ENCODE measurements at places on chromosomes 5 and 9. TPM values are rescaled to one million over a fixed set of nuclear protein-coding genes. Genes with fewer than 3 reads are reported as not detected.

Gene LCN12
- total RNA-seq: 8.3 TPM

Gene ENTPD8
- 3.5 TPM for total RNA-seq

Gene ZDHHC11
- total RNA-seq: 20.8 TPM

Gene SSNA1
- total RNA-seq: 64.9 TPM

DNA sequence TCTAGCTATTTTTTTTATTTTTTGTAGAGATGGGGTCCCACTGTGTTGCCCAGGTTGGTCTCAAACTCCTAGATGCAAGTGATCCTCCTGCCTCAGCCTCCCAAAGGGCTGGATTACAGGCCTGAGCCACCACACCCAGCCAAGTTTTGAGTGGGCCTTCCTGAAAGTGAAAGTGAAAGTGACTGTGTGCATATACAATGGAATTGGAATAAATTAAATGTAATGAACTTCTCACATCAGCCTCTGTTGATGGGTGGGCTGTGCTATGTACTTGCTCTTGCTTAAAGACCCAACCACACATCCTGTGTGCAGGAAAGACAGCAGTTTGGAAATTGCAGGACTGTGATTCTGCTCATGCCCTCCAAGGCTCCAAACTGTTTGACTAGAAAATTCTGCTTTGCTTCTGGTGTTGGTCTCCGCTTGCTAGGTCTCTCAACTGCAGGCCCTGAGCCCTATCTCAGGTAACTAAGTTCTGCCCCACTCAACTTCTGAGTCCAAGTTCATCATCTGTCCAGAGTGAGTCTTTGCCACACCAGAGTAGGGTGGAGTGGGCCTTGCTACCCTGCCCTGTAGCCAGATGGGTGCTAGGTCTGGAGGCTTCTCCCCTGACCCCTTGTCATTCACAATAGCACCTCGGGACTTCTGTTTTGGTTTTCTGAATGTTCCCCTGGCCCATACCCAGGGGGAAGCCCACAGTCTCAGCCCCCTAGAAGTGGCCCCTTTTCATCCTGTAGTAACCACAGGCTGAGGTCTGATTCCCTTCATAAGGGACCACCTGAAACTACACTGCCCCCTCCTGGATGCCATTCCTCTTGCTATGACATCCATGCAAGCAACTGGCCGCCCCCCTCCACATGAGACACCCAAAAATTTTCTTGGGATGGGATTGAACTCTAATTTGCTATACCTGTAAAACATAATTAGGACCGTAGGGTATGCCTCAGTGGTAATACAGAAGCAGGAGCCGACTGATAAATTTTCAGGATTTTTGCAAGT is 36.5 kb upstream of the RAD23B start:
- H3K4me1 ChIP-seq: peaks cover 28% of the 10 kb centered on the region
- DNase-seq: no peak
- no peak overlapping the region for H3K4me3 ChIP-seq

DNA sequence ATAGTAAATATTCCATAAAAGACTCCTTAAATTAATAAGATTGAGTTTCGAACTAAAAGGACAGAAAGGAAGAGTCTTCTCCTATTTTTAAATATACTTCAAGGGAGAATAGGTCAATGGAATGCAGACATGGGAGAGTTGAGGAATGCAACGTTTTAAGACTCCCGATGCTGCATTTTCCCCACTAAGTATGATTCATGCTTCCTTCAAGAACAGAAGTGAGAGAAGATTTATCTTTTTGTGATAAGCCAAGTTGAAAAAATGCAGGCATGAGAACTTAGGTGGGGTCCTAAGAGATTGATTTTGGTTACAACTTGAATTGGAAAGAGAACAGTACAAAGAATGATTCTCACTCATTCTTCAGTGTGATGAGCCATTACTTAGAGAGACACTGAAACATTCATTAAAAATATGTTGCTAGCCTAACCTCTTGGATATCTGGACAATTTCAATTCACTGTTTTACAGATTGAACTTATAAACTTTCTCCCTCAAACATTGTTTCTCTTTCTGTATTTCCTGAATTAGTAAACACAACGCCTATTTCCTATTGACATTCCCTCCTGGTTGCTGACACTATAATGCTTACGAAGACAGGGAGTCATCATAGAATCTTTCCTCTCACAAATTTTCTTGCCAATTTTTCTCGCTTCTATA is 1666.1 kb upstream of the WWC1 start:
- H3K27ac ChIP-seq: no peak overlapping the region
- H3K4me3 ChIP-seq: no peak overlapping the region
- no peaks in the 10 kb centered on the region for H3K36me3 ChIP-seq
- H3K4me1 ChIP-seq: peaks cover 5% of the 10 kb centered on the region
- no peaks in the 10 kb centered on the region for H3K27me3 ChIP-seq

DNA sequence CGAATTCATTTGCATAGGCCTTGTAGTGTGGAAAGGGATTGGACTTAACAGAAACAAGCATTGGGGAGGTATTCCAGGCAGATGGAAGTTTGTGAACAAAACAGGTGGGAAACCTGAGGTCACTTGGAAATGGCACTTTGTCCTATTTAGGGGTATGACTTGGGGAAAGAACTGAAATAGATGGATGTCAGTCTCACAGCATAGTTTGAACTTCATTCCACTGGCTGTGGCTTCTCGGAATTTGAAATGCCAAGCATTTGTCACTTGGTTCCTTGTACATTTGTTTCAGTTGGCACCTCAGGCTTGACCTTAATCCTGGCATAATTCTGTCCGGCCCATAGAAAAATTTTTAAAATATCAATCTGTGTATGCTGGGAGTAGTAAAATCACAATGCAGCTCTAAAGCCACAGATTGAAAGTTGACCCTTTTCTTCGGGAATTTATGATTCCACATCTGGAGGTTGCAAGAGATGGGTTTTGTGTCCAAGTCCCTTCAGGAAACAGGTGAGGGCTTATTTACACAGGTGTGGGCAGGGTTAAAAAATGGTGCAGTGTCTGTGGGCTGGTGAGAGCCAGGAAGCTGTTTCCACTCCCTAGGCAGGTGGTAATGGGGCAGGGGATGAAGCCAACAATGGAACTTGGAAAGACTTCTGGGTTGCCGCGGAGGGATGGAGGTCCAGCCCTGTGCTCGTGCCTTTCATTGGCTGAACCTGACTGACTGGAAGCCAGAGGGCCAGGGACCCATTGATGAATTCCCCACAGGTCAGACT is 39.2 kb upstream of the PDE8B start:
- no peak for DNase-seq
- H3K4me3 ChIP-seq: no peak overlapping the region
- peaks cover 11% of the 10 kb centered on the region for H3K4me1 ChIP-seq
- no peaks in the 10 kb centered on the region for H3K36me3 ChIP-seq

DNA sequence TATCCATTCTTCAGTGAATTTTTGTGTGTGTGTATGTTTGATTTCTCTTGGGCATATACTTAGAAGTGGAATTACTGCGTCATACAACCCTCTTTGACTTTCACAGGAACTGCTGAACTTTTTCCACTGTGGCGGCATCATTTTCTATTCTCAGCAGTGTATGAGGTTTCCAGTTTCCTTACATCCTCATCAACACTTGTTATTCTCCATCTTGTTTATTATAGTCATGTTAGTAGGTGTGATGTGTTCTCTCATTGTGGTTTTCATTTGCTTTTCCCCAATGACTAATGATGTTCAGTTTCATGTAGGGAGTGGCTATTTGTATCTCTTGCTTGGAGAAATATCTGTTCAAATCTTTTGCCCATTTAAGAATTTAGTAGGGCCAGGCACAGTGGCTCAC is 2.6 kb downstream of the ZNF79 start:
- peaks cover 35% of the 10 kb centered on the region for H3K4me1 ChIP-seq
- H3K27ac ChIP-seq: peak overlapping the region; percentile 30
- H3K27me3 ChIP-seq: no peaks in the 10 kb centered on the region
- DNase-seq: no peak
- H3K36me3 ChIP-seq: peaks cover 9% of the 10 kb centered on the region

DNA sequence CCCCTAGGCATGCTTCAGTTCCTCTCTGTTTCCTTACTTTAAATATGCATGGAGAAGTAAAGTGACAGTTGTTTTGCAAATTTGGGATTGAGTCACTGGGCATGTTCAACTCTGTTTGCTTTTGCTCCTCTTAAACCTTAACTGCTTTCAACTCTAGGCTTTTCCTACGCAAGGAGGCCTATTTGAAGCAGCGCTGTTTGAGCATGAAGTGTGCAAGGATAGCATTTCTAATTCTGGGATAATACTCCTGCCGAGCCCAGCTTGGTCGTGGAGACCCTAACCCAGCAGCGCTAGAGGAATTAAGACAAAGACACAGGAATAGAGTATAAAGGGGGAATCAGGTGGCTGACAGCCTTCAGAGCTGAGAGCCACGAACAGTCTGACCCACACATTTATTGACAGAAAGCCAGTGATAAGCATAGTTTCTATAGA is 803.4 kb upstream of the CDH10 start:
- DNase-seq: no peak
- no peaks in the 10 kb centered on the region for H3K27me3 ChIP-seq
- H3K4me1 ChIP-seq: peaks cover 4% of the 10 kb centered on the region
- H3K27ac ChIP-seq: peak overlapping the region; percentile 30

- no peaks in the 10 kb centered on the region for H3K4me1 ChIP-seq
- H3K27me3 ChIP-seq: peaks cover 8% of the 10 kb centered on the region
- no peak overlapping the region for H3K27ac ChIP-seq
- DNase-seq: no peak
These were observed 87.9 kb upstream of the SLC24A2 start for GRCh38 chr9:19876569-19877316.

DNA sequence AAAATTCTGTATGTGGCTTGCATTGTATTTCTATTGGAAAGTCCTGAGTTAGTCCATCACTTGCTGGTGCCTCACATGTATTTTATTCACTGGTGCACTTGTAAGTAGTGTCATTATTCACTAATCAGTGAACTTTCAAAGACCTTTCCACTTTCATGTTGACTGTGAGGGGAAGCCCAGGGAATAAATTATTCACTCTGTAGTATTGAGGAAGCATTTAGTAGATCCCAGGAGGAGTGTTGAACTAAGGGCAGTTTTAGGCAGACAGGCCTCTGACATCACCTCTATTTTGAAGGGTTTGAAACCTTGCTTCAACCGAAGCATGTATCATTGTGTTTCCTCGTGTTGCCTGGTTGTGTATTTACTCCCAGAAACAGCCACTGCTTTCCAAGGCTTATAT is 705.4 kb upstream of the RIOK2 start:
- H3K27ac ChIP-seq: no peak overlapping the region
- H3K27me3 ChIP-seq: no peaks in the 10 kb centered on the region
- H3K4me1 ChIP-seq: peaks cover 4% of the 10 kb centered on the region
- DNase-seq: no peak
- H3K4me3 ChIP-seq: no peak overlapping the region

- H3K27me3 ChIP-seq: no peaks in the 10 kb centered on the region
- H3K36me3 ChIP-seq: peaks cover 13% of the 10 kb centered on the region
- no peak for DNase-seq
- peak overlapping the region; percentile 79 for H3K27ac ChIP-seq
These were observed 1.1 kb upstream of the GAPVD1 start for GRCh38 chr9:125260561-125260960.

DNA sequence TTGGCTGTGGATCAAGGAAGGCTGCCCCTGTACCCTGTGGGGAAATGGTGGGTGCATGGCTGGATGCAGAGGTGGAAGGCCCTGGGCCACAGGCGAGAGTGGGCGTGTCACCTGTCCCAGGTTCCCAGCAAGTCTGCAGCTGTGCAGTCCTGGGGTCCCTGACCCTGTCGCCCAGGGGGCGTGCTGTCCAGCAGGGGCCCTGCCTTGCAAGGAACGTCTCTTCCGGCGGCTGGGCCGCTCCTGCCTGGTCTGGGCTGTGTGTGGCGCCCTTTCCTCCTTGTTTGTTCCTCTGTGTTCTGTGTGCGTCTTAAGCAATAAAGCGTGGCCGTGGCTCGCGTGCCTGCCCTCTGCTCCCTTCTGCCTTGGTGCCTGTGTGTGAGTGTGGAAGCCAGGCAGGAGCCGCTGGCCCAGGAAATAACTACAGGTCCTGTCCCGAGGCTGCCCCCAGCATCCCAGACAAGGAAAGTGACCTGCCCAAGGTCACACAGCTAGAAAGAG is 8.4 kb downstream of the SLC2A6 start:
- peaks cover 3% of the 10 kb centered on the region for H3K4me1 ChIP-seq
- H3K27me3 ChIP-seq: no peaks in the 10 kb centered on the region
- DNase-seq: no peak
- no peaks in the 10 kb centered on the region for H3K36me3 ChIP-seq
- no peak overlapping the region for H3K4me3 ChIP-seq

DNA sequence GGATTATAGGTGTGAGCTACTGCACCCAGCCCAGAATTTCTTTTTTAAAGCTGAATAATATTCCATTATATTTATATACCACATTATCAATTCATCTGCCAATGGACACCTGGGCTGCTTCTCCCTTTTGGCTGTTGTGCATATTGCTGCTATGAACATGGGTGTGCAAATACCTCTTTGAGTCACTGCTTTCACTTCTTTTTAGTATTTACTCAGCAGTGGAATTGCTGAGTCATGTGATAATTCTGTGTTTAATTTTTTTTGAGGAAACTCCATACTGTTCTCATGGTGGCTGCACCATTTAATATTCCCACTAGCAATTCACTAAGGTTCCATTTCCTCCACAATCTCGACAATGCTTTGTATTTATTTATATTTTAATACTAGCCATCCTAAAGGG is 36.1 kb upstream of the KIF4B start:
- no peaks in the 10 kb centered on the region for H3K27me3 ChIP-seq
- no peaks in the 10 kb centered on the region for H3K4me1 ChIP-seq
- no peak for DNase-seq

- H3K4me3 ChIP-seq: no peak overlapping the region
- H3K27ac ChIP-seq: no peak overlapping the region
- peaks cover 10% of the 10 kb centered on the region for H3K27me3 ChIP-seq
These were observed 82.1 kb upstream of the ASS1 start for GRCh38 chr9:130362691-130363090.

- peaks cover 4% of the 10 kb centered on the region for H3K27me3 ChIP-seq
- H3K4me3 ChIP-seq: no peak overlapping the region
- no peak for DNase-seq
- no peaks in the 10 kb centered on the region for H3K4me1 ChIP-seq
- no peak overlapping the region for H3K27ac ChIP-seq
These were observed 449.5 kb upstream of the TRPC7 start for GRCh38 chr5:136814619-136815378.

DNA sequence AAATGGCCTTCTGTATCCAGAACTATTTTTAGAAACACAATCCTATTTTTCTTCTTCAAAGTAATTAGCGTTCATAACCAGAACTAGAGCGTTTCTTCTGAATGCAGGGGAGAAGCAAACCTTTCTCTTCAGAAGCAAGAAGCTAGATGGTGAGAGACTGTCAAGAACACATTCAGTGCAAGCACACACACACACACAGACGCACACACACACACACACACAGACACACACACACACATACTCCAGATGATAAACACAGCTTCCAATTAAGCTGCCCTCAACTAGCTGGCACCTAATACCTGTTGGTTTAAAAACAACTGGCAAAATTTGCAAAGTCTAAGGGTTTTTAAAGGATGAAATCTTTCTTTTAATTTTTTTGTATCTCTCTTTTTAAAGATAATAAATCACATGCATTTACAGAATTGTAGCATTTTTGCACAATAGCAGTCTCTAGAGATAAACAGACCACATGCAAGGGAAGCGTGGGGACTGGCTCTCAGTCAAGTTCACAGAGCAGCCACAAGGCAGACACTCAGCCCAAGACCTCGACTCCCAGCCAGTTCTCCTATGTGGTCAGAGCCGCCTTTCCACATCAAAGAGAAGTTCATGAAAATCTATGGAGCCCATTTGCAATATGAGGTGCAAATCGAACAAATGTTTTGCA is 138.5 kb downstream of the TTLL11 start:
- no peaks in the 10 kb centered on the region for H3K4me1 ChIP-seq
- no peak overlapping the region for H3K4me3 ChIP-seq
- no peaks in the 10 kb centered on the region for H3K36me3 ChIP-seq
- no peaks in the 10 kb centered on the region for H3K27me3 ChIP-seq
- DNase-seq: no peak
